Stimulated activated CD8-positive, alpha-beta memory T cell treated with anti-CD3 and anti-CD28 coated beads, Interleukin-4, amount 100 ng/mL, for 1 hour (primary cell): ENCODE measurements at places on chromosomes 11 and 22.

DNA sequence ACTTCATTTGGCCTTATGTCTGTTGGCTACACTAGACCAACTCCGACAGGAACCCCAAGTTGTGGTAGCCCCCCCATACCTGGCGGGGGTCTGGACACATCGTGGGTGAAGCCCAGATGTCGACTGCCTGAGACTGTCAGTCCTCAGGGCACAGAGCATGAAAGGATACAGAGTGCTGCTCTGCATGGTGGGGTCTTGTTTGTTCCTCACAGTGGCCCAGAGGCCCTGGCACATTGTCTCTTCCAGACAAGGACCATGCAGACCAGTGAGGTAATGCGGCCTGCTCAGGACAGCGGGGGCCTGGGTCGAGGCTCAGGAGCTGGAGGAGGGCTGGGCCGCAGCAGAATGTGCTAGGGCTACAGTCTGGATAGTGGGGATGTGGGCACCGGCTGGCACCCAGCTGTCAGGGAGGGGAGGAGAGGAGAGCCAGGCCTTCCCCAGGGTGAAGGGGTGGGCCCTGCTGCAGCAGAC is 14.6 kb downstream of the CAPN5 start:
- DNase-seq, result no peak

DNA sequence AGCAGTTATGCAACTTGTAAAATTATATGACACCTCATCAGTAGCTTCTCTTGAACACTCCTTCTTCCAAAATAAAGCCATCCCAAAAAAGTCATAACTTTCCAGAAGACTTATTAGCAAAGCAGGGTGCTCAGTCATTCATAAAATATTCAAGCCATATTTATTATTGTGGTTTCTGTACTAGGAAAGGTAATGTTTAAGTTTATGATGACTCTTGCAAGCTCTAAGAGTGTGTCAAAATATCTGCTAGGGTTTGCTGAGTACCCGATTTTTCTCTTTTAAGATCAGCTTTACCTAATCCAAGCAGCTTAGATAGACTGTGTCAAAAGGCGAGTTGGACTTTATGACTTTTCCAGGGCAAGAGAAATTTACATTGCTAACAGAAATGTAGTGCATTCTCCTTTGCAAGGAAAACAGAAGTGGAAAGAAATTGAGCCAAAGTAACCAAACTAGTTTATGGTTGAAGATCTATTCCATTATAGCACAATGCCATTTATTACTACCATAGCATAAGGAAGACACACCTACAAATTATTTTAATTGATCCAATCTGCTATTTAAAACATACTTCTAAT is 98.0 kb upstream of the SOX6 start:
- no peak for DNase-seq

DNA sequence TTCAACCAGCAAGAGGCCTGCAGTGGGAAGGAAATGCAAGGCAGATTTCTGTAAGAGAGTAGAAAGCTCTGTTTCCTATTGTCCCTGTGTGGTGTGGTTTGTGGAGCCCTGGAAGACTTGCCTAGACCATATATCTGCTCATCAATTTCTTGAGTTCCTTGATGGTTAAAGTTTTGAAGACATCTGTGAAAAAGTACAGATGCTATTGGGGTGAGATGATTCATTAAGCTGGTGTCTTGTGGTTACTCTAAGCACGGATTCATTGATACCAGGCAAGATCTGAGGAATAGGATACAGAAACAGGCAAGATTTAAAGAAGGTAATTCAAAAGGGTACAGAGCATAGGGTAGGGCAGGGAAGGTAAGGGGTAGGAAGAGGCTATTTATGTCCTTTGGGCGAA is 275.8 kb upstream of the SESN3 start:
- DNase-seq, result no peak

- DNase-seq, result no peak
These were observed 78.5 kb downstream of the PLEKHA7 start for GRCh38 chr11:16935518-16936302.

DNA sequence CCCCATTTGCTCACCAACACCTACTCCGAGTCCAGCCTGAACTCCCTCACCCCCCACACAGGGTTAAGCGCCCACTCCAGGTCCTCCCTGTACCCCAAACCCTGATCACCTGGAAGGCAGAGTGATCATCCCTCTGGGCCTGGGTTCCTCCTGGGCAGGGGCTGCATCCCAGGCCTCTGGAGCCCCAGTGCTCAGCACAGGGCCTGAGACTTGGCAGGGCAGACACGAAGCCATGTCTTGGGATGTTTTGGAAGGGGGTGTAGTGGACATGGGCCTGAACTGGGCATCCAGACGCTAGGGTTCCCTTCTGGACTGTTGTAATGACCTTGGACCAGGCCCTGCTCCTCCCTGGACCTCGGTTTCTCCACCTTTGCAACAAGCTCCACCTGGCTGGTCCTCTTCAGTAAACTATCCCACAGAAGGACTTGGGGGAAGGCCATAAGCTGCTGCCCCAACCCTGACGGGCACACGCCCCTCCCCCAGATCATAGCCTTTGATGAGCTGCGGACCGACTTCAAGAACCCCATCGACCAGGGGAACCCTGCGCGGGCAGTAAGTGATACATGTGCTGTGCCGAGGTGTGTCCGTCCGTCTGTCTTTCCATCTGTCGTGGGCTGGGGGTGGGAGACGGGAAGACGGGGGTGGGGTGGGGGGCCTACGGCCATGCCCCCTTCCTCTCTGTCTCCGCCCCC is 3.9 kb downstream of the CNIH2 start:
- no peak for DNase-seq

DNA sequence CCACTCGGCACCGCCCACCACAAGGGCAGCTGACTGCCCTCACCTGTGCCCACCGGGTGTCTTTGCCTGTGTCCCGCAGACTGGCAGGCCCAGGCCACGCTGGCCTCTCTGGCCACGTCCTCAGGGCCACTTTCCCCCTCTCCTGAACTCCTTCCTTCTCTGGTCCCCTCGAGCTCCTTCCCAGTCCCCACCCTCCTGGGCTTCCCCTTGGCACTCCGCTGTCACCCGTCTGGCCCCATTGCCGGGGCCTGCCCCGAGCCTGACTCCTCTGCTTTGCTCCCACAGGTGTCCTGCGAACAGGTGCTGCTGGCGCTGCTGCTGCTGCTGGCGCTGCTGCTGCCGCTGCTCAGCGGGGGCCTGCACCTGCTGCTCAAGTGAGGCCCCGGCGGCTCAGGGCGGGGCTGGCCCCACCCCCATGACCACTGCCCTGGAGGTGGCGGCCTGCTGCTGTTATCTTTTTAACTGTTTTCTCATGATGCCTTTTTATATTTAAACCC is 14.2 kb downstream of the MCAT start:
- DNase-seq, result no peak

GRCh38 chr11:96470521-96470920 is 80.7 kb downstream of the JRKL start:
- DNase-seq, result no peak

DNA sequence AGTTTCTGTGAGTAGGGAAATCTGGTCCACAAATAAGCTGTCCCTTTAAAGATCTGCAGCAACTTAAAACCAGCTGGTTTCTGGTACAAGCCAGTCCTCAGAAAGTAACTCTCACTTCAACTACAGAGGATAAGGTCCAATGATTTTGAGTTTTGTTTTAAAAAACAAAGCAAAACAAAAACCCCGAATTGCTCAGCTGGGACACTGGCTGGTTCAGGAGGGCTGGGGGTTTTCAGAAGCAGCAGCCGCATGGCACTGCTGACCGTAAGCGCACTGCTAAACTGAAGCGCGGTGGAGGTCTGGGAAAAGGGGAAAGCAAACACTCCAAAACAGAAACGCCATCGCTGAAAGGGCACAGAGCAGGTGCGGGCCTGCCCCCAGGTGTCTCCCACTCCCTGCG is 59.7 kb downstream of the MICAL3 start:
- no peak for DNase-seq

DNA sequence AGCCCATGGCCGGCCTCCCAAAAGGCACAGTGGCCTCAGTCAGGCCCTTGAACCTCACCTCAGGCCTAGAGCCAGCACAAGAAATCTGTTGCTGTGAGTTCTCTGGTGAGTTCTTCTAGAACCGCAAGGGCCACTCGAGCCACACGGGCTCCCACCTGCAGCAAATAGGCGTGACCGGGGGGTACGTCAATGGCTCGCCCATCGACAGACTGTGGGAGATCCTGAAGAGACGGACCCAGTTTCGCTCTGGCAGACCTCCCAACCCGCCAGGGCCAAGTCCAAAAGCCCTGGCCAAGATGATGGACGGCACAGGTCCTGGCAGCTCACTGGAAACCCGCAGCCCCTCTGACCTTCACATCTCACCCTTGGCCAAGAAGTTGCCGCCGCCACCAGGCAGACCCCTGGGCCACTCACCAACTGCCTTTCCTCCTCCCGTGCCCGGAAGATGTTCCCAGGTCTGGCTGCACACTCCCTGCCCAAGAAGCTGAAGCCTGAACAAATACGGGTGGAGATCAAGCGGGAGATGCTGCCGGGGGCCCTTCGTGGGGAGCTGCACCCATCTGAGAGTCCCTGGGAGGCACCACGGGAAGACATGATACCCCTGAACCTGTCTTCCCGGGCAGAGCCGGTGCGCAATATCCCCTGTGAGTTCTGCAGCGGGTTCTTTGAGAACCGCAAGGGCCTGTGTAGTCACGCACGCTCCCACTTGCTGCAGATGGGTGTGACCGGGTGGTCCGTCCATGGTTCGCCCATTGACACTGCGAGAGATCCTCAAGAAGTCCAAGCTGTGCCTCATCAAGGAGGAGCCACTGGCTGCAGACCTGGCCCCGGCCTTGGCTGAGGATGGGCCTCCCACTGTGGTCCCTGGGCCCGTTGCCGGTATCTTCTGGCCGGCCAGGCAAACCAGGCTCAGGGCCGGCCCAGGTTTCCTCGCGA is 544.2 kb upstream of the CCDC179 start:
- no peak for DNase-seq

DNA sequence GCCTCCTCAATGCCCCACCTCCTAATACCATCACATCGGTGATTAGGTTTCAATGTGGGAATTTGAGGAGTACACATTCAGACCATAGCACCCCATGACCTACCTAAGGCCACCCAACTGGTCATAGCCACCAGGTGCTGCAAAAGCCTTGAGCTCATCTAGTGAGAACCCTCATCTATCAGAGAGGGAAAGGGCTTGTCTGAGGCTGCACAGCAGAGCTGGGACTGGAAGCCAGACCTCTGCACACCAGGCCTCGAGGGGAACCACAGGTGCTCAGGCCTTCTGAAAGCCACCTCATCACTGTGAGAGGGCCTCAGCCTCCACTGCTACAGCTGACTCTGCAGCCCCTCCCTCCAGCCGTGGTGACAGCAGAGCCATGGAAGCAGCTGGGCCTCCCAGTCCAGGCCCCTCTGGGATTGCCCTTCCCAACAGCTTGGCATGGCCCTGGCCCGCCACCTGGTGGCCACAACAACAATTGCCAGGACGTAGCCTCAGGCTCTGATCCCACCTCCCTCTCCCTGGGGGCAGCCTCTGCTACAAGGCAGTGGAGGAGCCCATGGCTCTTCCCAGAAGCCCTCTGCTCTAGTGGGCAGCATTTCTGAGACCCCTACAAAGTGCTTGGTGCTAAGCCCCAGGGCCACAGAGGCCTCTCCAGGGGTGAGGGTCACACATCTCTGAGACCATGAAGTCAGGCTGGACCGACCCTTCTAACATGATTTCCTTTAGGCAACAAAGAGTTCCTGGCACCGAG is 41.0 kb upstream of the PRDM11 start:
- no peak for DNase-seq

DNA sequence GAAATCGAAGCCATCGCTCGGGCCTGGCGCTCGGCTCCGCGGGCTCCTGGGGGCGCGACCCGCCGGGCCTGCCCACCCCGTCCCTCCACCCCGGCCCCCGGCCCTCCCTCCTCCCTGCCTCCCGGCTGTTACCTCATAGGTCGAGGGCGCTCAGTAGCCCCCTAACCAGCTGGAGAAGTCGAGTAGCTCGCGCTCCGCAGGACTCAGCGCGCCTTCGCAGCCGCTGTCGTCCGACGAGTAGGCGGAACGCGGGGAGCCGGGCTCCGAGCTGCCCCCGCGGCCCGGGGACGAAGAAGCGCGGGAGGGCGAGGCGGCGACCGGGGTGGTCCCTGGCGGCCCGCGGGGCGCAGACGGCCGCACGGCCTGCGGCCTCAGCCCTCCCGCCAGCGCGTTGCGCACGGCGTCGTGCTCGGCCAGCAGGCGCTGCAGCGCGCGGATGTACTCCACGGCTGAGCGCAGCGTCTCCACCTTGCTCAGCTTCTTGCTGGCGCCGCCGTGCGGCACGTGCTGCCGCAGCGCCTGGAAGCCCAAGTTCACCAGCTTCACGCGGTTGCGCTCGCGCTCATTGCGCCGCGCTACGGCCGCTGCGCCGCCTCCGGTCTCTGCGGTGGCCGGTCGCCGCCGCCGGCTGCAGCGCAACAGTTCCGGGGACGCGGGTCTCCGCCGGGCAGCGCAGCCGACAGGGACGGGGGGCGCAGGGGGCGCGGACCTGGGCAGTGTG is 627 bp downstream of the ASCL2 start:
- DNase-seq, result no peak

DNA sequence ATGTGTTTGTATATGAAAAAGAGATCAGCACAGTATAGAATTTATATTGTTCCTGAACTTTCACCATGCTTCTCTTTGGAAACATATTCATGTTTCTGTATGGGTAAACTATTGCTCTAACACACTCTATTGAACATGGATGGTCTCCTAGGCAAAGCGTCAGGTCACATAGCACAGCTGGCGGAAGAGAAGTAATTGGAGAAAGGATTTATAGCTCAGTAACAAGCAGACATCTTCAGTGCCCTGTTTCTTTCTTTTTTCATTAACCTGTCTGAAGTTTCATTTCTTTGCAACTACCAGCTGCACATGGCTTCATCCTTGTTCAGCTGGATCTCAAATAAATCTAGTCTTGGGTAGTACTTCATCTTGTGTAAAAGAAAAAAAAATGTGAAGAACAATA is 84.4 kb upstream of the TRPC6 start:
- DNase-seq, result no peak

DNA sequence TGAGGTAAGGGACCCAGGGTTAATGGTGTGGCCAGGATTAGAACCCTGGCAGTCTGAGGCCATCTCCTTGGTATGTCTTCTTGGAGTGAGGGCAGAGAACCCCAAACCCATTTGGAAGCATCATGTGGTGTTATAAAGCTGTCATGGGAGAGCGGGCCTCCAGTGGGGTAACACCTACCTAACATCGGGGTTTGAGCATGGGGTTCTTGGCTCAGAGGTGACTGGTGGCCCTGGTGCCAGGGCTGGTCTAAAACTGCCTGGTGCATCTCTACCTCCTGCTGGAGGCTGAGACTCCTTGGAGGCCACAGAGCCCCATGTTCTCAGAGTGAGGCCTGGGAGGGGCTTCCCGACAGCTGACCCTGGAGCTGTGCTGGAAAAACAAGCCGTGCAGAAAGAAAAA is 4.5 kb downstream of the PRDM11 start:
- DNase-seq, result no peak

- DNase-seq, result no peak
These were observed 615.4 kb upstream of the B3GAT1 start for GRCh38 chr11:135027461-135027860.
